ENCODE measurements at places on chromosomes 1 and 21.
A peak's percentile ranks its signal among the peaks of the same experiment; 100 is the strongest.

DNA sequence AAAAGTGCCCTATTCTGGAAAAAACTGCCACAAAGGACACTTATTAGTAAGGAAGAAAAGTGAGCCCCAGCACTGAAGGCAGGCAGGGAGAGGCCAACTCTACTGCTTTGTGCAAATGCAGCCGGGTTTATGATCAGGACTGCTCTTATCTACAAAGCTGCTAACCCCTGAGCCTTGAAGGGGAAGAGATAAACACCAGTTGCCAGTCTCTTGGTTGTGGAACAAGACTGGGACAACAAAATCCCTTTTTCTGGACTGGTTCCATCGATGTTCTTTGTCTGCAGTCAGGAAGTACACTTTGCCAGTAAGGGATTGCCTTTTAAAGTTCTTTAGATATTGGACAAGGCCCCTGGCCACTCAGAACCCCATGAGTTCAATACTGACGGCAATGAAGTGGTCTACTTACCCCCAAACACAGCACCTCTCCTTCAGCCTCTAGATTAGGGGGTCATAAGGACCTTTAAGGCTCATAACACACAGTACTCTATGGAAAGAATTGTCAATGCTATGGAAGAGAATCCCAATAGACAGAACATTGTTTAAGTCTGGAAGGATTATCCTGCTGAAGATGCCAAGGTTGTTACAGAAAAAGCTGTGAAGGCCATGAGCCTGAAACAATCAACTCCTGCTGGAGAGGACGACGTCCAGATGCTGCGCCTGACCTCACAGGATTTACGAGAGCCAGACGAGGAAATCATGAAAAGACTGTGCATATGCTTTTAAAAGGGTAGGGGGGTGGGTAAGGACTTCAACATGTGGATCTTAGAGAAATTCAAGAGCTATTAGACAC is 43.6 kb downstream of the GNB1 start:
- DNase-seq = no peak

- no peak for DNase-seq
These were observed 805.8 kb upstream of the ADGRL2 start for GRCh38 chr1:80994934-80995333.

GRCh38 chr1:67696708-67697107 is 11.7 kb downstream of the GADD45A start:
- DNase-seq = no peak

DNA sequence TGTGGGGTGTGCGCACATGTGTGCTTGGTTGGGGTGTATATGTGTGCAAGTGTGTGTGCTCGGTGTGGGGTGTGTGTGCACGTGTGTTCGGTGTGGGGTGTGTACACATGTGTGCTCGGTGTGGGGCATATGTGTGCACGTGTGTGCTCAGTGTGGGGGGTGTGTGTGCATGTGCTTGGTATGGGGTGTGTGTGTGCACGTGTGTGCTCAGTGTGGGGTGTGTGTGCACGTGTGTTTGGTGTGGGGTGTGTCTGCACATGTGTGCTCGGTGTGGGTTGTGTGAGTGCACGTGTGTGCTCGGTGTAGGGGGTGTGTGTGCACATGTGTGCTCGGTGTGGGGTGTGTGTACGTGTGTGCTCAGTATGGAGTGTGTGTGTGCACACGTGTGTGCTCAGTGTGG is 77.5 kb downstream of the PRDM16 start:
- no peak for DNase-seq

- DNase-seq = peak; percentile 76
These were observed 93.2 kb upstream of the KCNK2 start for GRCh38 chr1:214989341-214989740.

All from stromal cell of bone marrow (primary cell).